ENCODE measurements at places on chromosomes 13 and 19.

- DNase-seq = no peak
Measured at GRCh38 chr13:100089465-100090032, 656 bp downstream of the PCCA start.

DNA sequence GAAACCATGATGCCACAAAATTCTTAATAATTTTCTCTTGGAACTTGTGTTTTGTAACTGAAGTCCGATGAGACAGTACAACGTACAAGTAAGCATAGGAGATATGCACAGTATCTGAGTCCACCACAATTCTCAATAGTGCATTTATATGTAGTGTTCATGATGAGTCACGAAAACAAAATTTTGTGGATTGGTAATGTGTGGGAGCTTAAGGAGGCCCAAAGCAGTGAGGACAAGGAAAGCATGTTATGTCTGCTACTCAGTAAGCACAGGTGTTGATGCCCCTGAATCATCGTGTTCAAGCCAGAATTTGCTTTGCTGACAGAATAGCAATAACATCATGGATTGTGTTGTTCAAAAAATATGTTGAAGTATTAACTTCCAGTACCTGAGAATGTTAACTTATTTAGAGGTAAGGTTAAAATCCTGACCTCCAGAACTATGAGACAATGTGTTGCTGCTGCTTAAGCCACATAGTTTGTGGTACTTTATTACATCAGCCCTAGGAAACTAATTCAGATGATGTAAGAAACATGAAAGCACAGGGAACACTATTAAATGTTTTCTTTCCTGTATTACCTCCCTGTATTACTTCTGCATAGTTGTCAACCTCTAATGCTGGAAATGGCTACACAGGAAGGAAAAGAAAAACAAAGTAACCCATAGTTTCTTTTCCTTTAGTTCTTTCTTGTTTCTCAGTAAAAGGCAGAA, 201.3 kb downstream of the SLITRK6 start:
- DNase-seq = no peak

DNA sequence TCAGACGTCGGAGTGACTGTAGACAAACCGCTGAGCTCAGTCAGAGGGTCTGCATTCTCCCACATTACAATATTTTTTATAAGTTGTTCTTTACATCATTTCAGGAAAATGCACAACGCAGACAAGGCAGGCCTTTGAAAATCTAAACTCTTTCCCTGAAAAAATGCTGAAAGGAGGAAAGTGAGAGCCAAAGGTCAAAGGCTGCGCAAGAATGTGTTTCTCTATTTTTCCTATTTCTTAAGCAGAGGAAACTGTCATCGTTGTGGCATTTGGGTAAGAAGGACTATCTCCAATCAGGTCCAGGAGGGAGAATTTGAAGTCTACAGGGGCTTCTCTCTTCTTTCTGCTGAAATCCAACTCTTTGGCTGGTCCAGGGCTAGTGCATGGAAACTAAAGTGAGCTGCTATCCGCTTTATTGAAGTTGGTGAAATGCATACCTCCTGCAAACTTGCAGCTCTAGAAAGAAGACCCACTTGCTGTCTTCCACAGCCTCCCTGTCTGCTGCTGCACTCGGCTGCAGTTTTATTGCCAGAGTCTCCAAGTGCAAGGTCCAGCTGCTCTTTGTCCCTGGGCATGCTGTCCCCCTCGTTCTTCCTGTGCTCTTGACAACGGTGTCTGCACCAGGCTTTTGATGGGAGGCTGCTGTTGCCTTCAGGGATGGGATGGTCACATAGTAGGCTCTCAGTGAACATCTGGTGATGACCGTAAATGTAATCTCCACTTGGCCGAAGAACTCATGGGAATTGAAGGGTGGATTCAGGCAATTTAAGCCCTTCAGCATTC, 31.2 kb downstream of the ZNF536 start:
- DNase-seq = no peak

DNA sequence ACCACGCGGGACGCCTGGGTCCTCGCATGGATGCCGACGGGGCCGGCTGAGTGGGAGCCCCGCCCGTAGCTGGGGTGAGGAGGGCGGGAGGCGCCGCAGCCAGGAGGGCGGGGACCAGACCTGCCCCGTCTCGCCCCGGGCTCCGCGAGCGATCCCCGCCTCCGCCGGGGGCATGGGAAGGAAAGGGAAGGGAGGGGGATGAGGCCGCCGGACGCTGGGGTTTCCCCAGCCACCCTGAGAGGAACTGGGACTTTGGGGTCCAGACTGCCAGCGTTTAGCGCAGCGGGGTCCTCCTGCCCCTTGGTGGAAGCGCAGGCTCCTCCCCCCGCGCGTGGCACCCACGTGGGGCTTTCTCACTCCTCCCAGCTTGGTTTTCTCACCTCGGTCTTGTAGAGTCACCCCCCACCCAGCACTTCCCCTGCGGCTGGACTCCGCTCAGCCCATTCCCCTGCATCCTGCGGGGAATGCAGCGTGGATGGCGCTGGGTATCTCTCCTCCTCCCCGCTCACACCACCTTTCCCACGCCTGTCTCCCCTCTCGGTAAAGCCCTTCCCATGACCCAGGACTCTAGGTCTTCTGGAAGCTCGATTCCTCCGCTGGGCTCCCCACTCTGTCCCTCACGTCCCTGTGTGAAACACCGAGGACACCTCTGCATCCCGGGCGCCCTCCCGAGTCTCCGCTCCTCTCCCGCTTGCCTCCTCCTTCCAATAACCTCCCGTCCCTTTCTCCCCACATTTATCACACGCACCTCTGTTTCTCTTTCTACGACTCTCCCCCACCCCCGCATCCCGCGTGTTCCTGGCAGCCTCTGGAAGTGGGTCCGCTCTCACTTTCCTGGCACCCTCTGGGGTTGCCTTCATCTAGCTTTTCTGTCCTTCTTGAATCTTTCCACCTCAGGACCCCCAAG, 2.1 kb downstream of the TGFB1 start:
- no peak for DNase-seq

DNA sequence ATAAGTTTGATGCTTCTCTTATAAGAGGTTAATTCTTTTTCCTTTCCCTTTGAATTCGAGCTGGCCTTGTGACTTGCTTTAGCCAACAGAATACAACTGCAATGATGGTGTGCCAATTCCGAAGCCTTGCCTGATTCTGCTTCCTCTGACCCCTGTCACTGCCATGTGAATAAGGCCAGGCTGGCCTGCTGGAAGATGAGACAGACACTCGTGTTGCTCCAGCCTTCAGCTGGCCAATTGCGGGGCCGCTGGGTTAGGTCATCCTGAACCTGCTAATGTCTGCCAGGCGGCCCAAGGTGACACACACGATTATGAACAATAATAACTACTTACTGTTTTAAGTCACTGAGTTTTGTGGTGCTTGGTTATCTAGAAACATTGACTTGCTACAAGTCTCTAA, 352.0 kb downstream of the MYO16 start:
- no peak for DNase-seq

DNA sequence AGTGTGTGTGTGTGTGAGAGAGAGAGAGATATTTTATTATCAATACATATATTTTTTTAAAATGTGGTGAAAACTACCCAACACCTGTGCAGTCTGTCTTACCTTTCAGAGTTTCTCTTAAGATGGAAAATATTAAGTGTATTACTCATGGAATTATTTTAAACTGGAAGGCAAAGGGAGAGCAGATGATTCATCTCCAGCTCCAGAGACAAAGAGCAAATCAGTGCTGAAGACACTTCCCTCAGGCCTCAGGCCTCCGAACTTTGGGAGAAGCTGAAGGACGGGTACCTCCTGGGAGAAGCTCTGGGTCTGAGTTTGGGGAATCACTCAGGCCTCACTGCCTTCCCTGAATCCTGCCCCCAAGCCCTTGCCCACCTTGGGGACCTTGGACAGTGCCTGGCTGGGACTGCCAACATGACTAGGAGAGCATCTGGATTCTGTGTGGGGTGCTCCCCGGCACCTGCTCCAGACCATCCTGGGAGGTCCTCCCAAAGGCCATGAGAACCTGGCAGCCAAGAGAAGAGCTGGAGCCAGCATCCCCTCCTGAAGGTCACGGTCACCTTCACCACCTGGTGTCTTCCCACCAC, 170.4 kb upstream of the UBL3 start:
- DNase-seq = no peak

DNA sequence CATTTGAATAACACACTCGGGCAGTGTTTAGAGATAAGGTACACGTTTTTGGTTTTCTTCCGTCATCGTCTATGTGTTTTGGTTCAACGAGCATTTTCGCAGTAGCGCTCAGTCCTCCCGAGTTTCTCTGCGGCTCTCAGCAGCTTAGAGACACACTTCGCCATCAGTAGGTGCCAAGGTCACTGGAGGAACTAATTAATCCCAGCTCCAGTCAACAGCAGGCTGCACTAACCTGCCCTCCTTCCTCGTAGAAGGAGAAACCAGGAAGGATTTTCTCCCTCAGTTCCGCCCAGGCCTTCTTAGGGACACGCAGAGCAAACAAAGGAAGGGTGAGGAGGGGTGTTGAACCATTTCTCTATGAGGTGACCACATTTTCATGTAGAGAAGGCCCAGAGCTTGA, 12.6 kb downstream of the MBNL2 start:
- DNase-seq = no peak

DNA sequence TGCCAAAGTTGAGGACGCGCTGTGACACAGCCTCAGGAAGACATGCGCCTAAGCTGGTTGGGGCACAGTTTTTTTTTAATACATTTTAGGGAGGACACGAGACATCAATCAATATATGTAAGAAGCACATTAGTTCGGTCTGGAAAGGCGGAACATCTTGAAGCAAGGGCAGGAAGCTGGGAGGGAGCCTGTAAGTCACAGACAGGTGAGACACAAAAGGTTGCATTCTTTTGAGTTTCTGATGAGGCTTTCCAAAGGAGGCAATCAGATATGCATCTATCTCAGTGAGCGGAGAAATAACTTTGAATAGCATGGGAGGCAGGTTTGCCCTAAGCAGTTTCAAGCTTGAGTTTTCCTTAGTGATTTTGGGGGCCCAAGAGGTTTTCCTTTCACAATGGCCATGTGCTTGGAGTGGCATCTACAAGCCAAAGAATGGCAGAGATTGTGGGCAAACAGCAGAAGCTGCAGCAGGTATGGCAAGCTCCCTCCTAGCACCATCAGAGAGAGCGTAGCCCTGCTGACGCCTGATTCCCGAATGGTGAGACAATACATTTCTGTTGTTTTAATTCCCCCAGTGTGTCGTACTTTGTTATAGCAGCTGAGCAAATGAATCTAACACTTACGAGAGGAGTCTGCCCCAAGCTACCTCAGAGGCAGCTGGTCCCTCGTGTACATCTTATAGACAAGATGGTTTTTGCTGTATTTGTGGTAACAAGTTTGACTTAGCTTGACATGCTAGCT, 99.5 kb upstream of the TMTC4 start:
- peak; percentile 77 for DNase-seq

- DNase-seq = no peak
Measured at GRCh38 chr19:10654610-10655456, 687 bp downstream of the ILF3 start.

DNA sequence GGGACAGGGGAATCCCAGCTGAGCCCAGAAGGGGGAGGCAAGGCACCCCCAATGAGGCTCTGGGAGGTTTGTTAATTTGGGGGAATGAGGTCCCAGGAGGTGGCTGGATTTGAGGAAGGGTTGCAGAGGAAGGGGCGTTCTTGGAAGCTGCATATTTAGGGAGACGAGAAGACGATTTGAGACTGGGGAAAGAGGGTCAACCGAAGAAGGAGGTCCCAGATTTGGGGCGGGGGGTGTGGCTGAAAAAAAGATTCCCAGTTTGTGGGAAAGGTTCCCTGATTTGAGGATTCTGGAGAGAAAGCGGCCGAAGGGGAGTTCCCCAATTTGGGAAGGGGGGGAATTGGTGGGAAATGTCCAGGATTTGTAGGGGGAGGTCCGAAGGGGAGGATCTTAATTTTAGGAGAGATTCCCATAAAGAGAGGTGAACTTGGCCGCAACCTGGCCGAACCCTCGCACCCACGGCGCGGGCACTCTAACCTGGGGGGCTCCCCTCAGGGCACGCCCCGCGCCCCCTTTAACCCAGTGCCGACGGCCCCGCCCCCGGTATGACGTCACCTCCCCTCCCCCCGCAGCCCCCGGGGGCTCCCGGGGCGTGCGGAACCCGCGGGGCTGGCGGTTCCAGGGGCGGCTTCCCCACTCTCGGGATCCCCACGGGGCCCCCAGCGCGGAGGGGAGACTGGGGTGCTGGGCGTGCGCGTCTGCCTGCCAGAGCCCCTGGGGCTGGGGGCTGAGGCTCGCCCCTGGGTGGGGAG, 1.2 kb downstream of the PTPRS start:
- no peak for DNase-seq

DNA sequence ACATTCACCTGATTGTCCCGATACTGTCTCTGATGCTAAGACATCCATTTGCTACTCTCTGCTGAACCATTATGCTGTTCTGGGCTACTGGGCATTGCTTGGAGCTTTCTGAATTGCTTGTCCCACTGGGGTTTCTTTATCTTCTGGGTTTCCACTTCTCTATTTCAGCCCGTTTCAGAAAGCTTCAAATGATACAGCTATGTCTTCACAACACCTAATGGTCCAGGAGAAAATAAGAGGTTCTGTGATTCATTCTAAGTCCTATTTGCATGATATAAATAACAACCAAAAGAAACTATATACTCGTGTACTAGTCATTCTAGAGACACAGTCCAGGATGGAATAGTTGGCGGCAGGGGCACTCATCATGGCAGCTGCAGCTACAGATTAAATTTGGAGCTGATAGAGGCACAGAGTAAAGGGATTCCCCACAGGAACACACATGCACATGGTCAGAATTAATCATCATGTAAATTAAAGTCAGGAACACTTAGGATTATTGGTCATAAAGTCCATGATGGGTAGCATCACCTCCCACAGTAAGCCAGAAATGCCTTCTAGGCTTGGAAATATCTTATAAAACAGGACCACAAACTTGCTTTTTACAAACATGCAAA, 33.3 kb upstream of the SCEL start:
- no peak for DNase-seq

- DNase-seq = no peak
Measured at GRCh38 chr19:10214784-10215183, 16.3 kb downstream of the S1PR2 start.

DNA sequence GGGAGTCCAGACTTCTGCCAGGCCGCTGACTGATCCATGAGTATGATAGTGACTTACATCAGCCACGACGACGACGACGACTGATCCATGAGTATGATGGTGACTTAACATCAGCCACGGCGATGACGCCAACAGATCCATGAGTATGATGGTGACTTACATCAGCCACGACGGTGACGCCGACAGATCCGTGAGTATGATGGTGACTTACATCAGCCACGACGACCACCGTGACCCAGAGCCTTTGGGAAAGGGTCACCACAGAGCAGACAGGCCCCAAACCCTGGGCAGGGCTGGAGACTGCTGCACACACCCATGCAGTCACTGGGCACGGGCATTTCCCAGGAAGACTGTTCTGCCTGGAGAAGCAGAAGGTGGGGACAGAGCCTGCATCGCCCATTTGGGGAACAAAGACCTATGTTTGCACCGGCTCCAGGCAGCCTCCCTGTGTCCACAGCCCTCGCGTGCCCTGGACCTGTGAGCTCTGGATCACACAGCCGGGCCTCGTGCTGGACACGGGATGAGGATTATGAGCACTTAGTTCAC, 130.9 kb upstream of the SPACA7 start:
- DNase-seq = peak; percentile 91

GRCh38 chr13:90706631-90707030, 640.9 kb upstream of the MIR17HG start:
- no peak for DNase-seq

- DNase-seq = no peak
Measured at GRCh38 chr19:16559780-16560276, 12.4 kb downstream of the SLC35E1 start.

GRCh38 chr19:48698046-48698445, 2.3 kb downstream of the FUT2 start:
- no peak for DNase-seq

GRCh38 chr13:41971848-41972247, 10.9 kb upstream of the VWA8 start:
- DNase-seq = no peak

GRCh38 chr19:57239982-57240310, 486 bp upstream of the ZNF805 start:
- DNase-seq = peak; percentile 83

GRCh38 chr13:36813225-36813624, 5.8 kb upstream of the RFXAP start:
- no peak for DNase-seq

Measured in esophagus muscularis mucosa (tissue), 4 donors.